ENCODE measurements at places on chromosomes 4 and X. TPM values are rescaled to one million over a fixed set of nuclear protein-coding genes. Genes with fewer than 3 reads are reported as not detected.
A peak's percentile ranks its signal among the peaks of the same experiment; 100 is the strongest.

DNA sequence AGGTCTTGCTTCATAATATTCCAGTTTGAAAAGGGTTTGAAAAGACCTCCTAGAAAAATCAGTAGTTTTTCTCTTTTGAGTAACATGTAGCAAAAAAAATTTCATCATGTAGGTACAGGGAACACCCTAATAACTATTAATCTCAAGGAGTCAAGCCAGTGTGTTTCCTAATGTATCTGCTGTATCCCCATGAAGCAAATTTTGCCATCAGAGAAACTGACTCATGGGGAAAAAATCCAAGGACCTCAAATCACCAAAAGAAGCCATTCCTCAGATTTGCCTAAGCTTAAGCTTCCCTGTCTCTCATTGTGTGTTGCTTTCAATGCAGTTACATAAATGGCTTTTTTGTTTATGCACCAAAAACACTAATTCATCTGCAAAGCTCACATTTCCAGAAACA, 29.7 kb downstream of the F9 start:
- DNase-seq, result peak; percentile 9

DNA sequence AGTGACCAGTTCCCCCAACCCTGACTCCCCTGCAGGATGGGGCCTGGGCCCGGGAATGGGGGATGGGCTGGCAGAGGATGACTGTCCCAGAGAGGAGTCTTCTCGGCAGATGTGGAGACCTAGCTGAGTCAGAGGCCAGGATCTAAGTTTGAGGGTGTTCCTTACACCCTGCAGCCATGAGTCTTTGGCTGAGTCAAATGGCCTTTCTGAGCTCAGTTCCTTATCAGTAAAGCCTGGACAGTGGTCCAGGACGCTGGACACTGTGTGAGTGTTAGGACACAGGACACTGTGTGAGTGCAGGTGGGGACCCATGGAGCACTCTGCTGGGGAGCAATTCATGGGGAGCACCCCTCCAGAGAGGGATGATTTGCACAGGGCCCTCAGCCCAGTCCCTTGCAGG, 5.0 kb downstream of the IL9R start:
- DNase-seq, result no peak

GRCh38 chr4:186118582-186118981, 14.1 kb downstream of the FAM149A start:
- no peak for DNase-seq

The MAGIX gene
- 4.8 TPM for total RNA-seq

- DNase-seq, result peak; percentile 78
Measured at GRCh38 chr4:25813448-25814106, 49.2 kb downstream of the SEL1L3 start.

GRCh38 chr4:6280365-6280996, 10.8 kb downstream of the WFS1 start:
- peak; percentile 25 for DNase-seq

- DNase-seq, result no peak
Measured at GRCh38 chrX:132742246-132742645, 216.2 kb downstream of the HS6ST2 start.

The TMSB15A gene
- total RNA-seq, result 0.35 TPM

- DNase-seq, result no peak
Measured at GRCh38 chr4:155735496-155735895, 23.3 kb upstream of the GUCY1B1 start.
